ENCODE measurements at places on chromosomes 1 and 21.

GRCh38 chr1:229379846-229380245 is 37.0 kb upstream of the CCSAP start:
- no peak for DNase-seq

DNA sequence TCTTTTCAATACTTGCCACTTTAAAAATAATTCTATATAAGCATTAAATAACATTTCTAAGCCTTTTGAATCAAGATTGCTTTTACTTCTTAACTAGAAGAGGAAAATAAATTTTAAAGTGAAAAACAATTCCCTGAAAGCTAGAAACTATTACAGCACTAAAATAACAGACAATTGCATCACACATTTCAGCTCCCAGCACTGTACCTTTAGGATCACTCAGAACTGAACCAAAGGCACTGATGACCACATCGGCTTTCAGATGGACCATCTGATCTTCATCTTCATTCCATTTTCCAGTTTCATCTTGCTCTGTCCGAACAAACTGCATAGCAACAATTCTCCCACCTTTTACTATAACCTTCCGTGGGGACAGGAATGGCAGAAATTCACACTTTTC is 347.3 kb downstream of the DPYD start:
- no peak for DNase-seq

- no peak for DNase-seq
Observed at GRCh38 chr1:208741296-208741695, 497.1 kb upstream of the PLXNA2 start.

DNA sequence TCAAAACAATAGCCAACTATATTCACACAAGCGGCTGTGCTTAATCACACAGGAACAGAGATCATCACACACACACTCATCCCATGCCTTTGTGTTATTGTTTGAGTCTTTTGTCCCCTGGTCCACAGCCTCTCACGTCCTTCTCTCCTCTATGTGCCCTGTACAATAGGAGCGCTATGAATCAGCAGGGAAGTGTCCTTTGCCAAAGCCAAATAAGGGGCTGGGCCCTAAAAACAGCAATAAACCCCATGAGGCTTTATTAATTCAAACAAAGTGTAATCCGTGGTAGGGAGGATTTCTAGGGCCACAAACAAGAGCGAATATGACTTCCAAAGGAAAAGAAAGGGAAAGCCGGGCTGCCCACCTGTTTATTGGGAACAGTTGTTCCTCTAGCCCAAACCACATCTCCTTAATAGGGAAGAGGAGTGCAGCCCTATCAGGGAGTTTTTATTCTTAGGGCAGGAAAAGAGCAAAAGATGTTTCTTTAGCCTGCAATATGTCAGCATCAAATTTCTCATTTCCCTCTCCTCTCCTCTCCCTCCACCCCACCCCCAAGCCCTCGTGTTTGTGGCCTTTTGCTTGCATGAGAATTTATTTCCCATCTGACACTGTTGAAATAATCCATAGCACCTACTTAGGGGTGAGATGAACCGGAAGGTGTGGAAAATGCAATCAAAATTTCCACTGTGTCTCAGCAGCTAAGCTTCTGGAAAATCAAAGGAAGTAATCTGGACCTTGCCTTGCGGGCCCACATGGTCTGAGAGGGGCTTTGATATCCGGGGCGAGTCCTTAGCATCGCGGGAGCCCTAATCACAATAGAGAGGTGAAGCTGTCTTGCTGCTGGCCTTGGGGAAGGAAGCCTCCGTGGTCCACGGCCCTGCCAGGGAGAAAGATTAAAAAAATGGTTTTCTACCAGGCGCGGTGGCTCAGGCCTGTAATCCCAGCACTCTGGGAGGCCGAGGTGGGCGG is 45.3 kb upstream of the ITPKB start:
- no peak for DNase-seq

DNA sequence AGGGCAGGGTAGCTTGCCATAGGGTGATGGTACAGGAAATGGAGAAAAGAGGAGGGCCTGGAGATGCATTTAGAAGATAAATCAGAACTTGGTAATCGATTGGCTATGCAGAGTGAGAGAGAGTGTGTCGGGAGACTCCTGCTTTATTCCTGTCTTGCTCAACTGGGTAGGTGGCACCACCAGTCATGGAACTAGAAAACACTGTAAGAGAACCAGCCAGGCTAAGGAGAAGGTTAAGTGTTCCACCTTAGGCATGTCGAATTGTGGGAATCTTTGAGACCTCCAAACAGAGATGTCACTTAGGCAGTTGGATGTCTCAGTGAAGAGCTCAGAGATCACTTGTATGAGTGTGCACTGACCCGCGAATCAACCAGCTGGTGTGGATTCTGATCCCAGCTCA is 28.7 kb upstream of the RD3 start:
- no peak for DNase-seq
